Bronchial epithelial cell (primary cell): ENCODE measurements at places on chromosomes 5 and 9. TPM values are rescaled to one million over a fixed set of nuclear protein-coding genes. Genes with fewer than 3 reads are reported as not detected.

ANKRD55 gene
- not detected in 2 replicates for total RNA-seq

NFIL3 gene
- 31.3 and 35.3 TPM in 2 replicates for total RNA-seq

TERT gene
- total RNA-seq = under 0.01 TPM in 1 of 2 replicates, not detected in the other

HMGCR gene
- 83.7 and 124 TPM in 2 replicates for total RNA-seq

RABGAP1 gene
- 31.9 and 69.1 TPM in 2 replicates for total RNA-seq

MCC gene
- total RNA-seq = 43.2 and 47.4 TPM in 2 replicates

PRR16 gene
- 0.53 TPM in 1 of 2 replicates, not detected in the other for total RNA-seq

PAEP gene
- total RNA-seq = not detected in 2 replicates

LCN2 gene
- total RNA-seq = 48.4 and 110 TPM in 2 replicates

DNA sequence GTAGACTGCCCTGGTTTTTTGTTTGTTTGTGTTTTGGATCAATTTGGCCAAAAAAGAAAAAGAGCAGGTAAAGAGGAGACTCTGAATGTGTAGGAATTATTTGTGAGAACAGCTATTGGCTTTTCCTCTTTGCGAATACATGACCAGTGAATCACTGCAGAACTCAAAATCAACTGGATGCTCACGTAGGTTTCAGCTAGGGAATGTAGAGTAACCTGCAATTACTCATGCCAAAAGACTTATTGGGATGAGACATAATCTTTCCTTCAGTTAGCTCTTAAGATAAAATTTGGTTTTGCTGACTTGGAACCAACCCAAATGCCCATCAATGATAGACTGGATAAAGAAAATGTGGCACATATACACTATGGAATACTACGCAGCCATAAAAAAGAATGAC, 348.0 kb downstream of the NPR3 start:
- peak; percentile 73 for DNase-seq

- peak; percentile 3 for DNase-seq
Measured at GRCh38 chr5:144698484-144698883, 527.8 kb downstream of the KCTD16 start.

DNA sequence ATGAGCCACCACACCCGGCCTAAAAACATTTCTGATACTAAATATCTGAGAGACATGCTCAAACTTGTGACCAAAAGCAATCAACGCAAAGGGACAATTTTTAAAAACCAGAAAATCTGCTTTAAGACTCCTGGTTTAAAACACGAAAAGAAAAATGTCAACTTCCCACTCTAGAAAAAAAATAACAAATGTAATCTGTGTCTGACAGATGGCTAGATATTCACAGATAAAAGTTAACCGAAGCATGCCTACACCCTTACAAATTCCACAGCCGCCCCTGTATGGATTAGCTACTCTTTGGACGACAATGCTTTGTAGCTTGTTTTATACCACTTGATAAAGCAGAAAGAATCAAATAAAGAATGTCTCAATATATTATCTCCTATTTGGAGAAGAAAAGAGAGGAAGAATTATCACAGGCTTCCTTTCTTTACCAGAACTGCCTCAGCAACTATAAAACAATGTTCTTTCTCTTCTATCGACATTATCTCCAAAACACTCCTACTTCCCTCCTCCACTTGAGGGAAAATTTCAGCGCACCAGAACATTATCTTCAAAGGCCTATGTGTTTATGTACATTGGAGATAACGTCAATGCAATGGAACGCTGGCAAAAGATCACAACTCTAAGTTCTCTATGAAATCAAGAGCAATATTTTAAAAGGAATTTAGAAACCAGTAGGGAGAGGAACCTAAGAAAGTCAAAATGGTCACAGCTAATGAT, 26.2 kb downstream of the CEMIP2 start:
- peak; percentile 66 for DNase-seq

DNA sequence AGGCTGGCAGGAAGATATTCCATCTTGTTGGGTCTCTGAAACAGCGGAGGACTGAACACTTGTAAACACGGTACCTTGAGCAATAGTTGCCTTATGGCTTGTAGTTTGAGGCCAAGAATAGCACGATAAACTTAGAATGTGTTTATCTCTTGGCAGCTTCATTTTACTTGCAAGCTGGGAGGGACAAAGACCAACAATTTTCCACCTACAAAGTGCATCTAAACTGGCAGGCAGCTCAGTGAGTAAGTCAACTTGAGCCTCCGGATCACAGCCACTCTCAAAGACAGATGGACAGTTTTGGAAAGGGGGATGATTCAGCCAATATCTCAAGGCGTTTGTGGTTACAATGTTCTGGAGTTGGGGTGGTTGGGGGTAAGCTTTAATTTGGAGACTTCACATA, 652.6 kb downstream of the CETN3 start:
- no peak for DNase-seq

GRCh38 chr5:180387798-180388197, 34.7 kb upstream of the GFPT2 start:
- no peak for DNase-seq

DNA sequence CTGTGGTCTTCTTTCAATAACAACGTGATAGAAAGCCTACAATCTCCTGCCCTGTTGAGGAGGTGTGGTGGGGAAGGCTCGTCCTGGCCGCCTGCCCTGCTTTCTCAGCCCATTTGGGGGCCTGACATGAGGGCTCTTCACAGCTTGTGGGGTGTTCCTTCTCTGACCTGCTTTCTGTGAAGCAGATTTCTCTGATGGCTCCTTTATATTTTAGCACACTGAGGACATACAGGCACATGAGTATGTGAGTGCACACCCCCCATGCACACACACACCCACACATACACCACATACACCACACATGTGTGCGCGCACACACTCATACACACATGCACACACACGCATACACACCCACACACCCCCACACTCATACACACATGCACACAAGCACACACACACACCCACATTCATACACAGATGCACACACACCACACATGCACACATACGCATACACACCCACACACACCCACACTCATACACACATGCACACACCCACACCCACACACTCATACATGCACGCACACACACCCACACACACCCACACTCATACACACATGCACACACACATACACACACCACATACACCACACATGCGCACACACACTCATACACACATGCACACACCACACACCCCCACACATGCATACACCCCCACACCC, 117.5 kb downstream of the COL5A1 start:
- DNase-seq = no peak

DNA sequence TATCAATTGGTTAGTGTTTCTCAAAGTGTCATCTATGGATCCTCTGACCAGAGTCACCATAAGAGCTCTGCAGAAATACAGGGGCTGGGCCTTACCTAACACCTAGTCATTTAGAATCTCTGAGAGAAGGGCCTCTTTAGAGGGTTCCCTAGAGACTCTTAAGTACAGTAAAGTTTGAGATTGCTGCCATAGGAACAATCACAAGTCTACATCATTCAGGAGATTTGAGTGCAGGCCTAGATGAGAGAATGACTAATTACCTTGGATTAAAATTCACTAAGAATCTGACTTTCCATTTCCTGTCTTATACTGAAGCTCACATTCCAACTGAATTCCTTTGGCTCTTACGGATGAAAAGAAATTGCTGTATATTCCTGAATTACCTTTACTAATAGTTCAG, 182.1 kb upstream of the PTGER4 start:
- peak; percentile 53 for DNase-seq

DNA sequence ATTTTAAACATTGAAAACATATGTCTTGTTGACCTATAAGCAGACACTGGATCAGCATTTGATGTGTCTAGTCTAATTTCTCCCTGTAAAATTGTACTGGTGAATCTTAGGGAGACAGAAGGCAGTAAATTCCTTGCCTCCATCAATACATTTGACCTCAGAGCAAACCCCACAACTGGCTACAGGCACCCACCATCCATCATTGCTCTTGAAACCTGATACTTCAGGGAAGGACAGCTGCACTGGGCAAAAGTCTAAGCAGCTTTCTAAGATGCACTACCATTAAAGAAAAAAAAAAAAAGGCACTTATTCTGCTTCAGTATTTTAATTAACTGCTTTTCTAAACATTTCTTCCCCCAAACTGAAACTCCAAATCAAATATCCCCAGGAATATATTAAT, 1051.3 kb upstream of the DMAC1 start:
- no peak for DNase-seq

- no peak for DNase-seq
Measured at GRCh38 chr5:17365811-17366138, 132.3 kb upstream of the TAF11L2 start.

GRCh38 chr9:131739959-131740648, at the start of gene RAPGEF1:
TSS of gene RAPGEF1 (minus strand) at chr9:131740076. CDS start at chr9:131739830, 246 bp downstream.
- DNase-seq = no peak

- peak; percentile 66 for DNase-seq
Measured at GRCh38 chr9:129258124-129258822, 80.2 kb upstream of the IER5L start.

DNA sequence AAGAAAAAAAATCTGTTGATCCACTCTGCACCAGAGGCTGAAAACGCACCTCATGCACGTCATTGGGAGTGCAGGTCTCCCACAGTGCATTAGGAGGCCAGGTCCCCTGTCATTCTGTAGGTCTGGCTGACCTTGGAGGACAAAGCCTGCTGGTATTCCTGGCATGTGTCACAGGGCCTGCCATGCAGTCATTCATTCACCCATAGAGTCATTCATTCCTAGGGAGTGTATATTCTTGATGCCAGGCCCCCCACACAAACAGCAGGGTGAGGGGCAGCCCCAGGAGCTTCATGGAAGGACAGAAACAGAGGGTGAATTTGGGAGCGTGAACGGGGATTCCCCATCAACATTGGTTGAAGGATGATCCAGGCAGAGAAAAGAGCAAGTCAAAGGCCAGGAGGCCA, 2.2 kb downstream of the GBGT1 start:
- no peak for DNase-seq

GRCh38 chr5:1971944-1972343, 89.2 kb upstream of the IRX4 start:
- DNase-seq = no peak

- no peak for DNase-seq
Measured at GRCh38 chr5:167479779-167480178, 811.7 kb upstream of the WWC1 start.

- DNase-seq = no peak
Measured at GRCh38 chr5:35745193-35745592, 111.5 kb upstream of the IL7R start.

DNA sequence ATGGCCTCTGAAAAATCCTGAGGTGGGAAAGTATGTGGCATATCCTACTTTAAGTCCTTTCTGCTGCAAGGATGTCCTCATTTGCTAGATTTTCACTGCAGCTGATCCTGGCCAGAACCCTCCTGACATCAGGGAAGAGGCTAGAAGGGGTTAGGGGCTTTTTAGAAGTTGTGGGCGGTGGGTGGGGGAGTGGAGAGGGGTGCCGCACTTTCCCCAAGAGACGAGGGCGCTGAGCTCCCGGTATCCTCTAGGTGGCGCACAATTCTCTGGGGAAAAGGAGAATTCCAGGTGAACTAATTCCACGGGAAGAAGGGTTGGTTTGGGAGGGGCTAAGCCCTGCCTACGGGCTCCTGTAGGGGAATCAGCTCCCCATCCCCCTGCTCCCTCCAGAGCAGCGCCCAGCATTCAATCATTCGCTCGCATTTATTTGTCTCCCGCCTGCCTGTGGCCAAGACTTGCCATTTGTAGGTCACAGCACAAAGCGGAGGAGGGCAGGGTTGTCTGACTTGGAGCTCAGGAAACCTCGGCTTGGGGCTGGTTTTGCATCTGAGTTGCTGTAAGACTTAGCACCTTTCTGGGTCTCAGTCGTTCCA, 42.9 kb upstream of the HAND1 start:
- DNase-seq = peak; percentile 40

- DNase-seq = peak; percentile 69
Measured at GRCh38 chr9:20835377-20836286, 151.6 kb downstream of the FOCAD start.

DNA sequence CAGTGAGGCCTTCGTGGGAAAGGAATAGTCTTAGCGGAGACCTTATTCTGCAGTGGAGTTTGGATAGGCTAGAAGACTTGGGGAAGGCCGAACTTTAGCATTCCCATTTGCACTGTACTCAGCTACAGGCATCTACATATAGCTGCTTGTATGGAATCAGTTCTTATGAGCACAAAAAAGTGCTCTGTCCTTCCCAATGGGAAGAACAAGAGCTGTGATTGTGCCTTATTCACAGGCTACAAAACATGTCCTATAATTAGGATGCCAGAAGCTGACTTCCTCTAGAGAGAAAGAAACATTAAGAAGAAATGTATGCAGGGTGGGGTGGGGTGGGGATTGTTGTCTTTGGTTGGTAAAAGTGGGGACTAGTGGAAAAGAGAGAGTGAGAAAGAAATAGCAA, 154.7 kb downstream of the ATP10B start:
- no peak for DNase-seq

DNA sequence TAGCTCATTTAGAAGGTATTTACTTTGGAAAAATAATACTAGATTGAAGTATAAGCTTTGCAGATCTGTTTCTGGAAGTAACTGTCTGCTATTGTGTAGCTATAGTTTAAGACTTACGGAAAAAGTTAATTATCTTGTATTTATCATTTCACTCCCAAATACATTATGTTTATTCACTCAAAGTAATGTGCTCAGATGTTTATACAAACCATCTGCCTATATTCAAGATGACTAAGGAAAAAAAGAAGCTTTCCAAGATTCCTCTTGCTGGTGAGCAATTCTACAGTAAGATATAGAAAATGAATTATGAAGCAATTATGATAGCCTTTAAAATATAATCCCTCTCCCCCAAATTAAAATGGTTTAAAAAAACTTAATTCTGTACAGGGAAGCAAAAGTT, 137.9 kb downstream of the KIAA0825 start:
- DNase-seq = no peak

DNA sequence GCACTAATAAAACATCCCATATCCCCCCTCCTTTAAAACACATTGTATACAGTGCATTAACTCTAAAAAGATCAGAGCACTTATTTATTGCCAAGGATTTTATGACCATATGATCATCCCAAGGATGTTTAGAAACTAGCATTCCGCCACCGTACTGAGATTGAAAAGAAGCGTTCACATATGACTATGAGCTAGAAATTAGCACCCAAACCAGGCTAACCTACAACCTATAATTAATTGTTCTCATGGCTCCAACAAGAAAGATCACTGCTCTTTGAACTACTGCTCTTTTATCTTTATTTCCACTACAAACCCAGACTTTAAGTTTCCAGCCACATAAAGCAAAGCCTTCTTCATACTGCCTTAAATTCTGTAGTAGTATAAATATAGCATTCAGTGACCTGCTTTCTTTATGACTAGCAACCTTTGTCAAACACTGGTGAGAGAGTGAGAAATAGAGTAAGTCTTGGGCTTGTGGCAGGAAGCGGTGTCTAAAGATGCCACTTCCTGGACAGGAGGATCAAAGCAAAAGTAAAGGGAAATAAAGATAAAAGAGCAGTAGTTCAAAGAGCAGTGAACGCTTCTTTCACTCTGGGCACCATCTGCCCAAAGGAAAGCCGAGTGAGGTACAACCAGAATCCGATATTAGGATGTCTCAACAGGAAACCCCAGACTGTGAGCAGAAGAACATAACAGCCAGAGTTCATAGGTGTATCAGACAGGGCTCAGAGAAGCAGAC, 151.1 kb upstream of the ERCC6L2 start:
- no peak for DNase-seq
